ENCODE measurements at places on chromosomes 3 and 15.
A peak's percentile ranks its signal among the peaks of the same experiment; 100 is the strongest.

GRCh38 chr15:81024265-81024872 lies 23.6 kb downstream of the TLNRD1 start:
- no peak for DNase-seq

DNA sequence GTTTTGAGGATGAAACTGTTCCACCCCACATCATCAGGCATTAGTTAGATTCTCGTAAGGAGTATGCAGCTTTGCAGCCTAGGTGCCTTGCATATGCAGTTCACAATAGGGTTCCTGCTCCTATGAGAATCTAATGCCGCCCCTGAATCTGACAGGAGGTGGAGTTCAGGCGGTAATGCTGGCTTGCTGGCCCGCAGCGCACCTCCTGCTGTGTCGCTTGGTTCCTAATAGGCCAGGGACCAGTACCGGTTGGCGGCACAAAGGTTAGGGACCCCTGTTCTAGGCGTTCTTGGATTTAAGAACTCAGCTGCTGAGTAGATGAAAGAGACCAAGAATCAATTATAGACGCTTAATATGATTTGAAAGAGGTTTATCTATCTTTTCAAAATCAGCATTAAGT lies 595.4 kb downstream of the CADM2 start:
- DNase-seq = no peak

DNA sequence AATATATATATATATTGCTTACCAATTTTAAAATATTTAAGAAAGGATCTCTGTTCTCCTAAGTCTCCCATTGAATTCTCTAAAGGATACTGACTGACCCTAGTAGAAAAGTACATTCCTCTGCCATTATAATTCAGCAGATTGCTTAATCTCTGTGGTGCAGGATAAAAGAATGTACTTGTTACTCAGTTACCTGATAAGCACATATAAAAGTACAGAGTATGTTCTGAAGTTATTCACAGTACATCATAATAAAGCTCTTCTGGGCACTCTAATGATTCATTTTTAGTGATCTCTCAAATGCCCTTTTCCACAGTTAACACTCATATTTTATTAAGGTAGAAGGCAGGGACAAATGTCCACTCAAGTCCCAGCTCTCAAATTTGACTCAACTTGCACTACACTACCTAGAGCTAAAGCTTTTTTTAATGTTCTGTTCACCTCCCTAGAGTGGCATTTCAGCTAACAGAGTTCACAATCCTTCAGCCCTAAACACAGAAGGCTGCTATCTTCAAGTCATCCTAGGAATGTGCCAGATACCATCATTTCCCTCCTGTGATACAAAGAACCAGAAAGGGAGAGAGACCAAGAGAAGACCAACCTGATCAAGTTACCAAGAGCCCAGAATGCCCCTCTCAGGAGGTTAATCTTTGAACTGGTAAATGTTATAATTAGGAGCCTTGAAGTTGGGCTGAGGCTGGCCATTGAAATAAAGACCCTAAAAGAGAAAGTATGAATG lies 53.3 kb downstream of the MEIS2 start:
- DNase-seq = no peak

DNA sequence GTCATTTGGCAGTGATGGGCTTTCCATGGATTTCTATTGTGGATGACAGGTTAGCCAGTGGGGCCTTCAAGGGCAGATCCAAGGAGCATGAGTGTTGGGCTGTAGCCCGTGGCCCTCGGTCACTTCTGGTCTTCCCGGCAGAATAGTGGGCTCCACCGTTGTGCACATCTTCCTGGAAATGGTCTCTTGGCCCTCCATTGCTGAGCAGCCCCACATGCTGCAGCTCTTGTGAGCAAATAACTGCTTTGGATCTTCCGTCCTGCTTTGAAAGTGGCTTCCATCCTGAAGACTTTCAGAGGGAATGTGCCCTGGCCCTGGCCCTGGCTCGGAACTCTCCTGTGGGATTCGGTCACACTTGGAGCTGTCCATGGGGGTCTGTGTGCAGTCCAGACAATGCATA lies 102.8 kb downstream of the SNRPN start:
- DNase-seq = no peak

DNA sequence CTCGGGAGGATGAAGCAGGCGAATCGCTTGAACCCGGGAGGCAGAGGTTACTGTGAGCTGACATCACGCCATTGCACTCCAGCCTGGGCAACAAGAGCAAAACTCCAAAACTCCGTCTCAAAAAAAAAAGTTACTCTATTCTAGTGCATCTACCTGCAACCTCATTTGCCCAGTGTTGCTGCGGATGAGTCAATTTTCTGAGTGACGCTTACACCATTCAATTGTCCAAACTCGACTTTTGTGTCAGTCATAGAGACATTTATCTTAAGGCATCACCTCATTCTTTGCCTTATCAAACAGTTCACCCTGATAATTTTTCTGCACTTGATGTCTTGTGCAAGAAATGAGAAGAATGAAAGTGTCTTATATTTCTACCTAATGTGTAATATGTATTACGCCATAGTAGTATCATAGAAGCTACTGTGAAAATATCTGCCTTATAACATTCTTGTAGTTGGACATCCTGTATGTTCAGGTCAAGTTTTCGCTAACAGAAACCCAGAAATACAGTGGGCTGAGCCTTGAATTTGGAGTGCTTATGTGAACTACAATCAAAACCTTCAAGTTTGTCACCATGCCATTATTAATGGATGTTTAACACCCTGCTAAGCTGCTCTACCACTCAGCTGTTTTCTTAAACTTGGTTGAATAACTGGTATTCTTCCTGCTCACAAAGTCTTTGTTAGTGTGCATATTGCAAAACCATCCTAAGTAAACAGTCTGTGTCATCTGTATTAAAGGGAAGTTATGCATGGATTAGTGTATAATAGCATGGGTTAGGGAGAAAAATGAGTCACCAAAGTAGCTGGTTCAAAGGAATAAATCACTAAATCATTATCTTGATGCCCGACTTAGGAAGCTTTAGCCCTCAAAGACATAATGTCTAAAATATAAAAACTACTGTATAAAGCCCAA lies 531.0 kb upstream of the NR2F2 start:
- no peak for DNase-seq

DNA sequence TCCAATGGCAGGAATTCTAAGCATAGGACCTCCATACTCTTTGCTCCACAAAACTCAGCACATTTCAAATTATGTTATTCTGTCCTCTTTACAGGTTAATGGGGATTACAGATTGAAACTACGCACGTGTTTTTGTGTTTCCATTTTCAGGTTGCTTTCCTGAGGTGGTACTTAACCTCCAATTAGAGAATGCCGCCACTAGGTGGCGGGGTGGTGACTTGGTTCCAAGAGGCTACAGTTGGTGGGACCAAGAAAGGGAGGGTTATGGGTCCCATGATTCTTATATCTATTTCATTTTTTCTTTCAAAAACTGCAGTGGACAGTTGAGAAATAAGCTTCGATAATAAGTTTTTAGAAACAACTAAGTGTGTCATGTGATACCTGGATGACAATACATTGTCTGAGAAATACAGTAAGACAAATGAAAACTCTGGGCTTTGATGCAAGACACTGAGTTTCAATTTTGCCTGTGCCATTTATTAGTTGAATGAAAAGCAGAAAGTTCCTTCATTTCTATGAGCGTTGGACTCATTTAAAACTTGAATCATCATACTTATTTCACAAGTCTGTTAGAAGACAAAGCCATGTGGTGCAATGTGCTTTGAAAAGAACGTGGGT lies 539.0 kb downstream of the FGF12 start:
- no peak for DNase-seq

GRCh38 chr3:35709691-35710090 lies 70.4 kb downstream of the ARPP21 start:
- no peak for DNase-seq

GRCh38 chr15:63973212-63974009 lies 72.9 kb downstream of the DAPK2 start:
- DNase-seq = no peak

GRCh38 chr3:14721126-14721864 lies 46.4 kb downstream of the C3orf20 start:
- no peak for DNase-seq

DNA sequence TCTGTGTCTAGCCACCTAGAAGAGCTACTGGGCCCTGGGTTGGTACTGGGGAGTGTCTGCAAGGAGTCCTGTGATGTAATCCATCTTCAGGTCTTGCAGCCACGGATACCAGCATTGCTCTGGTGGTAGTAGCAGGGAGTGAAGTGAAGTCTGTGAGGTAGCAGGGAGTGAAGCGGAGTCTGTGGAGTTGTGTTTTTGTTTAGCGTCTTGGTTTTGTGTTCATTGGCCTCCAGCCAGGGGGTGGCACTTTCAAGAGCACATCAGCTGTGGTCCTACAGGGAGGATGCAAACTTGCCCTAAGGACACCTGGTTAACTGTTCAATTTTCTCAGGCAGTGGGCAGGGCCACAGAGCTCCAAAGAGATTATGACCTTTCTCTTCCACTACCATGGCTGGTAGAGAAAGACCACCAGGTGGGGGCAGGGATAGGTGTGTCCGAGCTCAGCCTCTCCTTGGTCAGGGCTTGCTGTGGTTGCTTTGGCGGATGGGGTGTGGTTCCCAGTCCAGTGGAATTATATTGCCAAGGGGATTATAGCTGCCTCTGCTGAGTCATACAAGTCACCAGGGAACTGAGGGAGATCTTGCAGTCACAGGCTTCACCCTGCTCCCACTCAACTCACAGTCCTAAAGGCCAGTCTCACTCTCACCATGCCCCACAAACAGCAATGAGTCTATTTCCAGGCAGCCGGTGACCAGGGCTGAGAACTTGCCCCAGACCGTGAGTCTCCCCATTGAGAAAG lies 424.7 kb downstream of the ZBBX start:
- no peak for DNase-seq

GRCh38 chr15:25184356-25185155 lies 229.8 kb downstream of the SNRPN start:
- no peak for DNase-seq

- no peak for DNase-seq
Observed at GRCh38 chr15:87326269-87326668, 930.3 kb downstream of the NTRK3 start.

GRCh38 chr3:141269961-141270360 lies 38.3 kb downstream of the PXYLP1 start:
- DNase-seq = no peak

- DNase-seq = peak; percentile 76
Observed at GRCh38 chr15:74788683-74789151, 6.8 kb downstream of the CSK start.

DNA sequence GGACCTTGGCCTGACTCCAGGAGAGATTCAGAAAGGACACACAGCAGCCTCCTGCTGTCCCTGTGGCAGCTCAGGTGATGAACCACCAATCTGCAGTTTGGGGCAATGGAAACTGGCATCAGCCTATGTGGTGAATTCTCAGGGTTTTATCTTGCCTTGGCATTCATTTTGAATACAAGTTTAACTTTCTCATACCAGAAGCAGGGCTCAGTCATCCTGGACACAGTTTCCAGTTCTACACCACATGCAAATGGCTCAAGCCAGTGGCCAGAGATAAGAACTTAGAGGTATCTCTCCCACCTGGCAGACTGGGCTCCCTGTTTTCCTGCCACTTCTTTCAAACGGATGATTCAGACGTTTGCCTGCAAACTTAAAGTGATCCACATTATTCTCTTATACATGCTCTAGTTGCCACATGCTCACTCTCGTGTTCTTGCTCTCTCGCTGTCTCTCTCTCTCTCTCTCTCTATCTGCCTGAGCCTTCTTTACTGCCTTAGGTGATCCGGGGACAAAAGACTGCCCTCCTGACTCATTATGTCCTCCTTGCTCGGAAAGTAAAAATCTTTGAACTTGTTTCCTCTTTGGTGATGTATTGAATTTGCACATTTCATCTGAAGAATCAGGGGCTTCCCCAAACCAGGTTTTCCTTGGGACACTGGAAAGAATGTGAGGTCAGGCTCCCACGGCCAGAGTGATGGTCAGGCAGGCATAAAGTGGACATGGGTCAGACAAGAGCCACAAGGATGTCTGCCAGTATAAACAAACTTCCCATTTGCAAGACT lies 99.6 kb upstream of the STT3B start:
- no peak for DNase-seq

- no peak for DNase-seq
Observed at GRCh38 chr3:133053532-133053931, 15.3 kb downstream of the TMEM108 start.

GRCh38 chr3:56899078-56899477 lies 97.3 kb upstream of the ARHGEF3 start:
- DNase-seq = no peak

GRCh38 chr3:64011685-64012084 lies 11.6 kb downstream of the PSMD6 start:
- DNase-seq = no peak

DNA sequence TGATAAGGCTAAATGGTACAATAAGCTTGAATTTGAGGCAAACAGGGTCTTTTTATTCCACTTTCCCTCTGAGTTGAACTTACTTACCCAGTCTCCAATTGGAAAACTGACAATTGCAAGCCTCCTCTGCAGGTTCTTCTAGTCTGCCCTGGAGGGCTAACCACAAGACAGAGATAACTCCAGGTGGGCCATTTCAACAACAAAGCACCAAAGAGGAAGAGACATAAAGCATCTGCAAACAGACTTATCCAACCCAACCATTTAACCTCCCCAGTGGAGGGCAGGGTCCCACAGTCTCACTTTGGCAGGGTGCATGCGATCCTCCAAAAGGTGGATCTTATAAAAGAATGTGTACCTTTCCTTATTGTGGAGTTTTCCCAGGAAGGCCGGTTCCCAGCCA lies 525.8 kb downstream of the DIPK2A start:
- DNase-seq = no peak

- no peak for DNase-seq
Observed at GRCh38 chr15:57041416-57041815, 123.0 kb downstream of the TCF12 start.

DNA sequence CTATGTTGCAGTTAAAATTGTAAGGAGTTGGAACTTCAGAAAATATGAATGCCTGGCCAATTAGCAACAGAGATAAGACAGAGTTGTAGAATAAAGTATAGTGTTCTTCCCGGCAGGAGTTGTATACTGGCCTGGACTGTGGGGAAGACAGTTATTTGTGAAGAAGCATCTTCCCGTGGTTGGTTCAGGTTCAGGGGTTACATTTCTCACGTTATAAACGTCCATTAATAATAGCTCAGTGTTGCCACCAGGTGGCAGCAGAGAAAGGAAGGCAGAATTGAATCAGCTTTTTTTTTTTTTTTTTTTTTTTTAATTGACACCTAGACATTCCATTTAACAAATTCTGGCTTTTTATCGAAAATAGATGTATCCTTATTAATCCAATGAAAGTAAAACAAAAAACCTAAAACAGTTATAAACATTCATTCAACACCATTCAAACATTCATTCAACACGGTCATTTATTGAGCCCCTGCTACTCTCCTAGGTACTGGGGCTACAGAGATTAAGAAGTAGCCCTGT lies 66.4 kb upstream of the NR2E3 start:
- DNase-seq = no peak

DNA sequence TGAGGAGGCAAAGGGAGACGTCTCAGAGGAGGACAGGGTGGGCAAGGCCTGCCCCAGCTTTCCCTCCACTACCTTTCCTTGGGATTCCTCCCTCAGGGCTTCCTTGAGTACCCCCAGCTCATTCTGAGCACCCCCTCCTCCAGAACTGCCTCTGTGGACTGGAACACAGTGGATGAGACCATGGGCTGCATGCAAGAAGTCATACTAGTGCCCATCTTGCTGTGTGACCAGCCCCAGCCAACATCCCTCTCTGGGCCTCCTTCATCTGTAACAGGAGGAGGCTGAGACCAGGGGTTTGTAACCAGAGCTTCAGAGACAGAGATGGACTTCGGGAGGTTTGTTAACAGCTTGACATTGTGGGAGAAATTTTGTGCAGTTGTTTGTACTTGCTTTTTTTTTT lies 25.6 kb downstream of the FEM1B start:
- DNase-seq = no peak

GRCh38 chr3:42831321-42831713 lies 22.1 kb downstream of the ACKR2 start:
- peak; percentile 67 for DNase-seq

GRCh38 chr15:93861413-93861812 lies 369.9 kb upstream of the MCTP2 start:
- DNase-seq = no peak

All from stimulated activated naive B cell treated with anti-CD40 and anti-IgM and Interleukin-4, amounts not matched to agents 10 μg/mL and 1 μg/mL and 100 μg/mL, for 72 hours (primary cell).